ENCODE measurements at places on chromosomes 4 and X.

- no peak for DNase-seq
Measured at GRCh38 chr4:25174674-25175073, 14.4 kb upstream of the SEPSECS start.

DNA sequence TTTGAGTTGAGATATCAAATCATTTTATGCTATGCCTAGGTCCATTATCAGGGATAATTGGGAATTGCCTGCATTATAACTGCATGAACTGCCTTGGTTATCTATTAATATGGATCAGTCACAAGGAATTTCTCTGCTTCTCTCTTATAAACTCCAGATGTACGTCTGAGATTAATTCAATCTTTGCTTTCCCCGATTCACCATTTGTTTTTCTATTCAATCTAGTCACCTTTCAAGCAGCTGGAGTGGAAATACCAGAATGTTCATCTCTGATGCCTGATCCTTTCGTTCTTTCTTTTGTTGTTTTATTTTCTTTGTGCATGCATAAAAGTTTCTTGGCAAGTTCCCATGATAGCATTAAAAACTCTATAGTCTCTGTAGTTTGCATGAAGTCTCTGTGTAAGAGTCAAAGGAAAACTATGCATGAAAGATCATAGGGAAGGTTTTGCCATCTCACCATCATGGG lies 22.6 kb downstream of the SYNPO2 start:
- no peak for DNase-seq

DNA sequence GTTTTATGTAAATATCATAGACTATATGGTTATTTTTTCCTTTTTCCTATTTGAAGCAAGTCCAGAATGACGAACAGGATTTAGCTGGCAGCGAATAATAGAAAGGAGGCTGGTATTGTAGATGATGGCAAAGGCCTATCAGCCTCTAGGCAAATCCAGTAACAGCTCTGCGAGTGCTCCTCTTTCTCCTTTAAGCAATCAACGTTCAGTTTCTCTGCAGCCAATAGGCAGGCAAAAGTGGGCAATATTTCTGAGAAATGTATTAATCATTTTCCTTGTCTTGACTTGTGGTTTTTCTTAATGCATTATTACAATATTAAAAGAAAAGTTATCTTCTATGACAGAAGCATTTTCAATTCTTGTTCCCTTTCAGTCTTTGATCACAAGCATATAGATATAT lies 183.3 kb downstream of the SH3KBP1 start:
- DNase-seq, result no peak

- no peak for DNase-seq
Measured at GRCh38 chr4:183443655-183444213, 702 bp upstream of the CDKN2AIP start.

DNA sequence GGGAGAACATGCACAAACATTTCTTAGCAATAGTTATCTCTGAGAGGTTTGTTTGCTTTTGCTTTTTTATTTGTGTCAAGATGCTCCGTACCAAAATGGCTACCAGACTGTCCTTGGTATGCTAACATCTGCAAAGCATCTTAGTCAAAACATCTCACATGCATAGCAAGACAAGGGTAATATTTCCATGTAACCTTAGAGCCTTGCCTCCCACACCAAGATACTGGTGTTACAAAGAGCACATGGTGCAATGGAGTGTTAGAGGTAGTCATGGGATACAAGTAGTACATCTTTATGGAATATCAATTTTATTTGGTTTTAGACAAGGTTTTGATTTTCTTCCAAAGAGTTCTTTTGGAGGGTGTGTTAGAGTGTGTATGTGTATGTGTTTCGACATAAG lies 109.7 kb downstream of the NR3C2 start:
- no peak for DNase-seq

DNA sequence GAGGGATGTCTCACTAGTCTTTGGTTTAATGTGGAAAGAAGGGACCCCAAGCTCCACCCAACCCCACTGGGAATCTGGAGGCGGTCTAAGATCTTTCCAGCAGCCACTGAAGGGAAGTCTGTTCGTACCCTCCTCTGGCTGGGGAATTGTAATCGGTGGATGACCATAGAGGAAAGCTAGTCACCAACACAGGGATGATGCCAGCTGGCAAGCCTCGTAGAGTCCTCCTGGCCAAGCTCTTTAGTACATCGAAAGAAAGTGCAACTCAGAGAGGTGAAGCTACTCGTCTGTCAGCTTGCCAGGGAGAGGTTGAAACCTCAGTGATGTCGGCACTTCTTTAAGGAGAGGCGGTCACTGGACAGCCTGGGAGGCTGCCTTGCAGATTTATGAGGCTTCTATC lies 58.7 kb downstream of the MAMLD1 start:
- no peak for DNase-seq

- DNase-seq, result no peak
Measured at GRCh38 chr4:94373752-94374151, 31.1 kb upstream of the HPGDS start.

GRCh38 chr4:15182600-15183220 lies 180.4 kb downstream of the CPEB2 start:
- no peak for DNase-seq

DNA sequence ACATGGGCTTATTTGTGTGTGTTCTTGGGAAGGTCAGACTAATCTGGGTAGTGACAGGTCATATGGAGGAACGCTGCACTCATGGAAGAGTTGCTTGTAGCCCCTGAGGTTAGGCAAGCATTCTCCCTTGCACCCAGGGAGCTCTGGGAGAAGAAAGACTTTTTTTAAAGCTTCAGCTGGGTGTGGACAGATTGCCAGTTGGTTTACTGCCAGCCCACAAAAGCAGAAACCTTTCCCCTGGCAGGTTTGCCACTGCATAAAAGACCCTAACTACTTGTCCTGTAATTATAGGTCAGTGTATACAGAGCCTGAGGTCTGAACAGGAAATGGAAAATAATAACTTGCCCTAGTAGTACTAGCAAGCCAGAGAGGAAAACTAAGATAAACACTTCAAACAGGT lies 7.4 kb upstream of the NFKB1 start:
- DNase-seq, result no peak

DNA sequence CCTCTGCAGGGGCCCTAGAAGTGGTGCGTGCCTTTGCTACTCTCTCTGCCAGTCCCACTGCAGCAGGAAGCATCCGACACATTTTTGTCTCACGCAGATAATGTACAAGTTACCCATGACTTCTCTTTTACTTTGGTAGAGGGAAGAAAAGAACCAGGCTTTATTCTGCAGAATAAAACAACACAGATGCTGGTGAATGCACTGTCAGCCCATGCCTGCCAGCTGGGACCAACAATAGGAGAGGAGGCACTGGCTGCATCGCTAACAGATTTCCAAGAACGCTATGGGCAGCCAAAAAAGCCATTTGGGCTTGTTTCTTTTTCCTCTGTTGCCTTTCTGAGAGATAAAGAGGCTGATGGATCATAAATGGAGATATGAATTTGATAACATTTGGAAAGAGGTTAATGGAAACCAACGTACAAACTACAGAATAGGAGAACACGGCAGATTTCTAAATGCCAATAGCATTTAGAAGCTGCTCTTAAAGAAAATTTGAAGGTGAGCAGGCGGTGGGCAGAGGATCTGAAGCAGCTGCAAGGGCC lies 47.5 kb upstream of the IGFBP7 start:
- DNase-seq, result no peak

GRCh38 chr4:7060346-7061150 lies 7.3 kb downstream of the GRPEL1 start:
- no peak for DNase-seq

DNA sequence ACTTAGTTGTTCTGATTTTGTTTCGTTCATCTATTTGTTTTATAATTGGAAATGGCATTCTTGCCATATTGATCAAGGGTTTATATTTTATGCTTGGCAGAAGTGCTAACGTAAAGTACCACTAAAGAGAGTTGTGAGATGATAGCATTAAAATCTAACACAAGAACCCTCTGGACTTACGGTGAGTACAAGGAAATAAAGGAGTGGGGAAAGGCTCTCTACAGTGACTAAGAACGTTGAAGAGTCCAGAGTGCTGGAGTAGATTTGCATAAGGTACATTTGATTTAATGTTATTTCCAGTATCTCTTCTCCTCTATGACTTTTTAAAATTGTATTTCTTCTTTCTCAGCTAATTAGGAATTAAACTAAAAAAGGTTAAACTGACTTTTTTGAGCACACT lies 612.6 kb downstream of the DMD start:
- no peak for DNase-seq

GRCh38 chr4:19683426-19683825 lies 568.3 kb upstream of the SLIT2 start:
- DNase-seq, result no peak
